ENCODE measurements at places on chromosomes 7 and 10. TPM values are rescaled to one million over a fixed set of nuclear protein-coding genes. Genes with fewer than 3 reads are reported as not detected.

- DNase-seq = no peak
Observed at GRCh38 chr7:128705891-128706333, 33.2 kb upstream of the CALU start.

GRCh38 chr10:16870331-16870730, 53.1 kb upstream of the RSU1 start:
- DNase-seq = no peak

Gene ADCYAP1R1
- total RNA-seq = 4.8 TPM

DNA sequence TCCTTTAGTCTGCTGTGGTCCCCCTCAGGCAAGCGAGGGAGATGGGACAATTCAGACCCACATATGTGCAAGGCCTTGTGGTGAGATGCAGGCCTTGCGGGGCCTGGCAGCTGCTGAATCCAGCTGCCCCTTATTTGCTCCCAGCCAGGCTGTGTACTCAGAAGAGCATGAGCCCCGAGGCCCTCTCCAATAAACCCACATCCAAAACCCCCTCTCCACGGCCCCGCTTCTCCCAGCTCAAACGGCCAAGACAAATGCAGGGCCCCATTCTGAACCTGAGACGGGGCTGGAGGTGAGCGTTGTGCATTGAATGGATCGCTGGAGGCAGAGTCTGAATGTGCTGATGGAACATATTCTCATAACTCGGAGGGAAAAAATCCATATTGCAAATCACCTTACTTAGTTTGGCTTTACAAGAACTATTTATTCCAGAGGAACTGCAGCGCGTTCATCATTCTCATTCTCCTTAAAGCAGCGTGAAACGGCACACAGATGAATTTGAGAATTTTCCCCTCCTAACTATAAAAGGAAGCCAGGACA, 169.2 kb upstream of the LYZL2 start:
- DNase-seq = no peak

Gene AGMO
- 0.35 TPM for total RNA-seq

DNA sequence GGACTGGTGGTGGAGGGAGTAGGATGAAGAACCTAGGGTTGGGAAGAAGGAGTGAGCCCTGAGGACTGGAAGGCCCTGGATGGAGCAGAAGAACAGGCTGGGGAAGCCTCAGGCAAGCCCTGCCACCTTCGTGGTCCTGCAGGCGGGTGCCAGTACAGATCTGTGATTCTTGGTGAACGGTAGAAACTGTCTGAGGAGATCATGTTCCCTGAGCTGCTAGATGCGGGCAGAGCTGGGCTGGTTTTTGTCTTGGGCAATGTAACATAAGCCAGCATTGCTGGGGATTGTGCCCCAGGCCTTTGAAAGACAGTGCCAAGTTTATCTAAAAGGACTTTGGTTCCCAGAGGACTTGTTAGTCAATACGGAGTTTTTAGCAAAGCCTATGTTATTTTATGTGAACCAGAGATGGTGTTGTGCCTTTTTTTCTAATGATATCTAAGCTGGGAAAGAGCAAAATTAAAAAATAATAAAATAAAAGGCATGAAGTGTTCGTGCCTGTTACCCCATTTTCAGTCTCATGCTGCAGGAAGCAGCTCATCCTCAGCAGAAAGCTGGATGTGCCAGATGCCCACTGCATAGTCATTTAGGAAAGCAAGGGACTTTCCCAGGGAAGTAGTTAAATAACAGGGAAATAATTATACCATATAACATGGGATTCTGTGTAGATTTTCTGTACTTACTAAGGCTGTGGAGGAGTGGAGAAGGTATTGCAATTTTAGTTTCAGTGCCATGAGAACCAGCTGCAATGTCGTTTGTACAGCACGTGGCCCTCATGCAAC, 24.4 kb upstream of the FIGNL1 start:
- no peak for DNase-seq

DNA sequence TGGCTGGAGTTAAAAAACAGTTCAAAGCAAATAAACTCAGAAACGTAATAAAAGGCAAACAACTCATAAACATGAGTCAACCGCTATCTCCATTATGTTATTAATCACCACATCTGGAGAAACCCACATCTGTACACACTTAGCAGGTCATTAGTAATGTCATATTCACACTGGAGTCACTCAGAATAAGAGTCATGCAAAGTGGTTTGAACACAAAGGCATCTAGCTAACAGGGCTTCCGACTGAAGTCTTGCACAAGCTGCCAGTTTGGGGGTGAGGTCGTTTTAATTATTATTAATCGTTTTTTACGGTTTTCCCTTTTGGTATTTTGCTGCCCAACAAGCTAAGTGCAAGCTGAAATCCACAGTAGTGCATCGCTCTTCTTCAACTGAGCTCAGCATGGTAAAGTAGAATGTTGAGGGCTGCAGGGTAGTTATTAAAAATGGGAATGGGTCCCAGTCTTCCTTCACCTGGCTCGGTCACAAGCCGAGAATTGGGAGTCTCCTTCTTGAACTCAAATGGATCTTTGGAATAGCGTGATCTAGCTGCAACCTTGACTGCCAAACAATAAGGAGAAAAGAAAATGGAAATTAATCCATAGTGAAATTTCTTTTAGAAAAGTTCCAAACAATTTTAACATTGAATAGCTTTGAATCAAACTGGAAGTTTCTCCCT, 663.5 kb downstream of the KCNMA1 start:
- no peak for DNase-seq
